ENCODE measurements at places on chromosomes 16 and 17.

DNA sequence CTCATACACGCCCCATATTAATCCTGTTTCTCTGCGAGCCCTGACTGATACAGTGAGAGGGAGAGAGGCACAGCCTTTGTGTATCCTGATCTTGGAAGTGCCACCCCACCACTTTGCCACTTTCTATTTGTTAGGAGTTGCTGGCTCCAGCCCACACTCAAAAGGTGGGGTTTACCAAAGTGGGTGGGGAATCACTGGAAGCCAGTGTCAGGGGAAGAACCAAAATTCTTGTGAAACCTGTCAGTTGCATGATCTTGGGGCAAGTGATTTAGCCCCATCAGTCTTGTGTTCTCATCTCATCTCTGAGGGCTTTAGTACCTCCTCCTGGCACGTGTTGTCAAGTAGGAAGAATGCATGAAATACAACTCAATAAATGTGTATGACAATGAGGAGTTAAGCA, 119.5 kb downstream of the SOX9 start:
- DNase-seq, result no peak

- DNase-seq, result no peak
These were observed 530 bp downstream of the GSG1L start for GRCh38 chr16:28062847-28063521.

DNA sequence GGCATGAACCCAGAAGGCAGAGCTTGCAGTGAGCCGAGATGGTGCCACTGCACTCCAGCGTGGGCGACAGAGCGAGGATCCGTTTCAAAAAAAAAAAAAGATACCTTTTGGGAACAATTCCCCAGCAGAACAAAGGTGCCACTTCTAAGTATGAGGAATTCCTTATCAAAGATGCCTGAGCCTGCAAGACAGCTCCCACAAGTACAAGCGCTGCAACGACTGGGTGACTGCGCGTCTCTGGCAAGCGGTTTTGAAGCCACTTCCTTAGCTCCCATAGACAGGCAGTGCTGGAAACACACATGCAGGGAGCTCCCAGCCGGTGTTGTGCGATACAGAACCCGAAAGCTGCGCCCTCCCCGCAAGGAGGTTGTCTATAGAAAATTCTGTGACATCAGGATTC, 60.5 kb downstream of the ADCY9 start:
- DNase-seq, result no peak

DNA sequence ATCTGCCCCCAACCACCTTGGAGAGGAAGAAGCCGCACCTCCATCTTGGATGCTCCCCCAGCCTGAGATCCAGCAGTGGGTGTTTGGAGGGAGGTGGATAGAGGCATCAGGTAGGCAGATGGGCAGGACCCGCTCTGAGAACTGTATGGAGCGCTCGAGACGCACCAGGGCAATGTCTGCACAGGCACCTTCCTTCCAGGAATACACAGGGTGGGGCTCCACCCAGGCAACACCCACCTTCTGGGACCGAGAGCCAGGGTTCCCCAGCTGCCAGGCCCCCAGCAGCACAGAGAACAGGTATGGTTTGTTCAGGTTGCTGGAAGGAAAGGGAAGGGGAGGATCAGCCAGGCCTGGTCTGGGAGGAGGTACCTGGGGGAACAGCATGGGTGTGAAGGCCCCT, 2.4 kb downstream of the PRSS22 start:
- no peak for DNase-seq

GRCh38 chr17:61475726-61476125, 23.5 kb downstream of the TBX4 start:
- no peak for DNase-seq

DNA sequence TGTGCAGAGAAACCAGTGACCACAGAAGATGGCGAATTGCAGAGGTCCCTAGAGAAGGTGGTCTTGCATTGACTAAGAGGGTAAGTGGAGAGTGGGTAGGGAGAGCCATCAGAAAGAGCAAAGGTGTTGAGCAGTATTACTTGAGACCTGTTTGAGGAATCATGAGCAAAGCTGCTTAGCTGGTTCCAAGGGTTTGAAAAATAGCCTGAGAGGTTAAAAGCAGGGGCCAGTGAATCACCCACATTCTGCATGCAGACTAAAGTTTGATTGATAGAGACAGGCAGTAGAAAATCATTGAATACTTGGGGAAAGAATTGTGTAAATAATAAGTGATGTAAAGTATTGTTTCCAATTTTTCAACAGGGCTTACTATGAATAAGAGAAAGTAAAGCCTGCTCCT, 34.0 kb upstream of the KCNJ16 start:
- no peak for DNase-seq

Measured in inflammatory macrophage (primary cell).